Substantia nigra (tissue), 51 donors: ENCODE measurements at places on chromosomes 7 and 10.

DNA sequence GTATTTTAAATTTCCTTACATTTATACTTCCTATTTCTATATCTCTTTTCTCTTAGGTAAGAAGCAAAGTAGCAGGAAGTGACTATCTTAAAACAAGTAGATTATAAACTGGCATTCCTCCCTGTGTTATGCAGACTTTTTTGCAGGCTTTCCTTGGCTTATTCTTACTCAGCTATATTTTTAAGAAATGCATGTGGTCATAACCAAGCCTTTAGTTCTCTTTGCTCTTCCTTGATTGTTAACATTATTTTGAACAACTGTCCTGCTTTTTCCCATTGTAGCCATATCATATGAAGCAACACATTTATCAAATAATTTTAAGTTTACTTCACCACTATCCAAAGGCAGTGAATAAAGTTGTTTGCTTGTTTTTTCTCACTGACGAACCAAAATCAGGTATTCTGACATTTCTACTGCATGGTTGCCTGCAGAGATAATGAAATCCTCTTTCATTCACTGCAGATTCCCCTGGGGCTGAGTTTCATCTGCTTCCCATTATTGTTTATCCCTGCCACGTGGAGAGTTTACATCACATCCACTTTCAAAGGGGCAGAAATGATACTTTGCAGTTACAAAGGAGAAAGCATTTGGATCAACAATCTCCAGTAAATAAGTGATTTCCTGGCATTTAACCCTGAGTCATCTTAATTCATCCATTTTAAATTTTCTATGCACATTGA, 389.9 kb upstream of the SEMA3C start:
- DNase-seq: no peak

DNA sequence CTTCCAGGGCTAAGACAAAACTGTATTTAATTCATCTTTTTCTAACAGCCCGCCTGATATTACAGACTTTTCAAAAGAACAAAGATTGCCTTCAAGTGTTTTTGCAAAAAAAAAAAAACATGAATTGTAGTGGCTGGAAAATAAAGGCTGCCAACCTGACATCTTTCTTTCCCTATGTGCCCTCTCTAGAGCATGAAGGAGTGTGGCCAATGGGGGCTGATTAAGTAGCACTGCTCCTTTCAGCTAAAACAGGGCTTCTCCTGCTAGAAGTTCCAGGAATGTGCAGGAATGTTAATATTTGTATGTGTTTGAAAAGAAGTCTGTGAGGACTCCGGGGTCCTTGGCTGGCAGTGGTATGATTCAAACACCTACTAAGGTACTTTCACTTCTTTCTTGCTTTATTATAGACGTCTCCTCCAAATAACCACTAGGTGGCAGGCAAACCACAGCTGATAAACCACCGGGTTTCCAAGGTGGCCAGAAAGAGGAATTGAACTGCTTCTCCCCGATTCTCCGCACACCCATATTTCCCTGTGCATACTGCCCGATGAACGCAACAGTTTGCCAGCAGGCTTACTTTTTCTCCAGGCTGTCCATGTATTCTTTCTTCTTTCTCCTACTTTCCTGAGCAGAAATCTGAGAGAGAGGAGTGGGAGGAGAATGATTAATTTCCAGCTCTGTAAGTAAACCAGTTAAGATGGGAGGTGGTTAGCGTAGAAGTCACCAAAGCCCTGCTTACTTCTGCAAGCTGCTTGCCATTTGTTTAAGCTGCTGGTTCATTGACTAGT, 56.8 kb upstream of the DGKI start:
- peak; percentile 42 for DNase-seq

- DNase-seq: no peak
These were observed 171.7 kb downstream of the FAM107B start for GRCh38 chr10:14602807-14603533.

- no peak for DNase-seq
These were observed 2.2 kb upstream of the LMBR1 start for GRCh38 chr7:156895024-156895780.

DNA sequence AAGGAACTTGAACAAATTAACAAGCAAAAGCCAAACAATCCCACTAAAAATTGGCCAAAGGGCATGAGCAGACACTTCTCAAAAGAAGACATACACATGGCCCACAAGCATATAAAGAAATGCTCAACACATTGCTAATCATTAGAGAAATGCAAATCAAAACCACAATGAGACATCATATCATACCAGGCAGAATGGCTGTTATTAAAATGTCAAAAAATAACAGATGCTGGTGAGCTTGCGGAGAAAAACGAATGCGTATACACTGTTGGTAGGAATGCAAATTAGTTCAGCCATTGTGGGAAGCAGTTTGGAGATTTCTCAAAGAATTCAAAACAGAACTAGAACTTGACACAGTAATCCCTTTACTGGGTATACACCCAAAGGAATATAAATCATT, 311.7 kb upstream of the HPS1 start:
- no peak for DNase-seq

DNA sequence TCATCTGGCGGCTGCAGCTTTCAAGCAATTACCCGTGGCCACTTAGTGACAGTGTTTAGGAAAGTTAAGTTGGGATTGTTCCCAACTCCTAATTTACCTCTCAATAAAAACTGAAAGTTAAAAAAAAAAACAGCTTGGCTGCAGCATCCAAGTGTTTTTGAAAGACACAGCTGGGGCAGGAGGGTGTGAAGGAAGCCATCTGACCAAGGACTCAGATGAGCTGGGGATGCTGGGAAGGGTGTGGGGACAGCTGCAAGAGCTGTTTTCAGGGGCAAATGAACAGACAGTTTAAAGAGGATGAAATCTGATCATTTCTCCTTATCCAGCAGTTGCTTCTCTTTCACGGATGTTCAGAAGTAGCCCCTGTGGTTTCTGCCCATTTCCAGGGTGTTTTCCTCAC, 129.2 kb upstream of the CDCA7L start:
- DNase-seq: no peak

GRCh38 chr10:64394744-64395143, 873.5 kb downstream of the REEP3 start:
- no peak for DNase-seq

GRCh38 chr7:148963583-148964482, 64.5 kb downstream of the PDIA4 start:
- no peak for DNase-seq

- DNase-seq: no peak
These were observed 51.3 kb upstream of the ZMIZ2 start for GRCh38 chr7:44697136-44698045.

DNA sequence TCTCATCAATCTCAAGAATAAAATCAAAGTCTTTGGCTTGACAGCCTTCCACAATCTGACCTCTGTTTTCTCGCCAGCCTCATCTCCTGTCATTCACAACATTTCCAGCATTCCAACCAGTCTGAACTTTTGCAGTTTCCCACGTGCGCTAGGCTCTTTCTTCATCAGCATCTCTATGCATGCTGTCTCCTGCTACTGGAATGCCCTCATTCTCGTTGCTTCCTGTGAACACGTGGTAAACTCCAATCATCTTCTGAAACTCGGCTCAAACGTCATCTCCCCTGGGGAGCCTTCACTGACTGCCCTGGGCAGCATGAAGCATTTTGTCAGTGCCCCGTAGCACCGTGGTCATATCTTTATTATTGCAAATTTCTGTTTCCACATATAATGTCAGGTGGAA, 12.2 kb upstream of the RSBN1L start:
- DNase-seq: no peak

DNA sequence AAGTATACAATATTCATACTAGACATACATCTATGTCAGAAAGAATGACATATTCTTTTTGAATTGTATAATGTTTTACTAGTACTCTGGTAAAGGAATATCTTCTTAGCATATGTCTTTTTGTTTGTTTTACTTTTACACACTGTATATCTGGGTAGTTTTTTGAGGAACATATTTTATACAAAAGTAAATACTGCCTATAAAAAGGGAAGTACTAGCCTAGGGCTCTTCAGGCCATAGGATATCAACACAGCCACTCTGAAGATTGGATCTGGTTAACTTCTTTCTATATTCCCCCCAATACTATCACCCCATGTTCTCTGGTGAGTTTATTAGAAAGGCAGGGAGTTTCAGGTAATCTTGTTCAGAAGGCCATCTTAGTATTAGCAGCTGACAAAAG, 134.6 kb downstream of the ZNF438 start:
- DNase-seq: no peak

DNA sequence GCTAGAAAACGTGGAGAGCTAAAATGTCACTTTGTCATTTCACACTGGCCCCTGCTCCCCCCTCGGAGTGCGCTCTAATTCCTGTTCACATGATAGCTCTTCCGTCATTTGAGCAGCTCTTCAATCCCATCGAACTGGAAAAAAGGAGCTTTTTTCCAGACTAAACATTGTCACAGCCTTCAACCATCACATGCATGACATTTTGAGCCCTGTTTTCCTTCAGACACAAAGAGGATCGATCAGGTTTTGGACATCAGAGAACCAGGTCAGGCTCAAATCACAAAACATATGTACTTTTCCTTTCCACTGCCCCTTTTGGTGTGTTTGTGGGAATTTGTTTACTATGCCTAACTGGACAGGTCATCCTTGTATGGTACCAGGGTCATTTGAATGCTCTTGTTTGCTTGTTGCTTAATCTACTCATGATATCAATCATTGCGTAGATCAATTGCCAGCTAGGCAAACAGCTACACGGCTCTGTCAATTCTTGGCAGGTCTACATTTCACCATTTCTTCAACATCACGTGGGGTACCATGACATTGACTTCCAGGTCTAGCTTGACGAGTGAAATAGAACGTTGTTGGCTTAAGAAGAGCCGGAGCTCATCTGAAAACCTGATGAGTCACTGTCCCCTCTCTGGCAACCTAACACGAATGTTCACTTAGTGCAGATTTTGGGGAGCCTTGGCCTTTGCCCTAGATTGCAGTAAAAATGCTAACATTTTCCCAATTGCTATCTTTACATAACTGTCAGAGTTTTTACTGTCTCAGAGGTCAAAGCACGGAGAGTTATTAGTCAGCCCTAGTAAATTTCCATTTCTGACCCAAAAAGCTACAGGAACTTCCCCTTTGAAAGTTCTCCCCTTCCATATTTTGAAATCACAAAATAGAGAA, 87.3 kb downstream of the LYZL2 start:
- DNase-seq: no peak
